ENCODE measurements at places on chromosomes 5 and 9. TPM values are rescaled to one million over a fixed set of nuclear protein-coding genes. Genes with fewer than 3 reads are reported as not detected.

The SLC36A3 gene
- not detected for total RNA-seq

The ADGRD2 gene
- not detected for total RNA-seq

The CAMK2A gene
- 4.9 TPM for total RNA-seq

The SPOCK1 gene
- total RNA-seq, result 84.5 TPM

The OSTF1 gene
- total RNA-seq, result 17.7 TPM

- no peak for DNase-seq
These were observed 68.5 kb downstream of the MYO10 start for GRCh38 chr5:16867577-16867953.

DNA sequence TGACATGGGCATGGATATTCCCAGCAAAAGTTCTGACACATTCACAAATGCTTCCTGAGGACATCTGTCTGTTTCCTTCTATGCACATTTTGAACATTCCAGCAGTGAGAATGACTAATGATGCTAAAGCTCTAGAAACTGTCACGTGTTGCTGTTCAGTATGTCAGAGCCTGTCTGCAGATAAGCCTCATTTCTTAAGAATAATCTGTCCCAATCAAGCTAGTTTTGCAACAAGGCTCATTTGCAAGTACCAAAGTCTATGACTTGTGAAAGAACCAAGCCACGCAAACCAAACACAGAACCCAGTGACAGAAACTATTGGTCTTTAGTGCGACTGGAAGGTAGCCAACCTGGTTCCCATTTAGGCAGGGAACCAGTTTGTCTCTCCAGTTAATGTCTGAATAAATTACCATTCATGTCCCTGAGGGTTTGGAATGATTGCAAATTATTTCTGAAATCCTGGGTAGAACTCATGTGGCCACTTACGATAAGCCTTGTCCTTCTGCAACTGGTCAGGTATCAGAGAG, 178.5 kb downstream of the C9orf152 start:
- DNase-seq, result peak; percentile 66

GRCh38 chr5:115343855-115344254, 47.4 kb upstream of the CCDC112 start:
- DNase-seq, result no peak

GRCh38 chr9:114830546-114830945, 24.7 kb upstream of the TNFSF15 start:
- DNase-seq, result no peak

DNA sequence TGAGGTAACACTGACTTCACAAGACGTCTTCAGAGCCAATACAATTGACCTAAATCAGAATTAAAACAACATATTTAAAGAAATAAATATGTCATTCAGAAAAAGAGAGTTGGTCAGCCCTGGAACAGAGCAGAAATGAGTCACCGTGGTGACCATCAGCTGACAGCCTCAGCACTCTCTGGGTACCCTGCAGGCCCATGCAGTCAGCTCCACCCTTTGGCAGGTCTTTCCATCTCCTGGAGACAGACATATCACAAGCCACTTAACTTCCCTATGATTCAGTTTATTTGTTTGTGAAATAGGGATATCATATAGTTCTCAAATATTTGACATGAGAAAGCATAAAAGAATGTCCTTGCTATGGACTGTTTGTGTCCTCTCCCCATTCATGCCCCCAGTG, 151.6 kb upstream of the MEF2C start:
- no peak for DNase-seq
